Cerebellum (tissue), 4 donors: ENCODE measurements at places on chromosomes 6 and 20.
A peak's percentile ranks its signal among the peaks of the same experiment; 100 is the strongest.

GRCh38 chr6:111791415-111791814 lies 81.8 kb downstream of the FYN start:
- DNase-seq = no peak

- DNase-seq = no peak
Observed at GRCh38 chr6:144190593-144190992, 40.3 kb downstream of the STX11 start.

GRCh38 chr20:53617791-53618489 lies 24.3 kb upstream of the ZNF217 start:
- DNase-seq = no peak

DNA sequence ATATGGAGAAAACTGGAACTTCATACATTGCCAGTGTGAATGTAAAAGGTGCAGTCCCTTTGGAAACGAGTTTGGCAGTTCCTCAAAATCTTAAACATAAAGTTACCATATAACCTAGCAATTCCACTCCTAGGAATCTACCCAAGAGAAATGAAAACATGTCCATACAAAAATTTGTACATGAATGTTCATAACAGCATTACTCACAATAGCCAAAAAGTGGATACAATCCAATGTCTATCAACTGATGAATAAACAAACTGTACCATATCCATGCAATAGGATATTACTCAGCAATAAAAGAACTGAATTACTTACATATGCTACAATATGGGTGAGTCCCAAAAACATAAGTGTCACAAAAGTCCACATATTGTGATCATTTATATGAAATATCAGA lies 48.7 kb upstream of the ERVFRD-1 start:
- DNase-seq = no peak

- no peak for DNase-seq
Observed at GRCh38 chr6:134372603-134373281, 54.8 kb upstream of the SGK1 start.

DNA sequence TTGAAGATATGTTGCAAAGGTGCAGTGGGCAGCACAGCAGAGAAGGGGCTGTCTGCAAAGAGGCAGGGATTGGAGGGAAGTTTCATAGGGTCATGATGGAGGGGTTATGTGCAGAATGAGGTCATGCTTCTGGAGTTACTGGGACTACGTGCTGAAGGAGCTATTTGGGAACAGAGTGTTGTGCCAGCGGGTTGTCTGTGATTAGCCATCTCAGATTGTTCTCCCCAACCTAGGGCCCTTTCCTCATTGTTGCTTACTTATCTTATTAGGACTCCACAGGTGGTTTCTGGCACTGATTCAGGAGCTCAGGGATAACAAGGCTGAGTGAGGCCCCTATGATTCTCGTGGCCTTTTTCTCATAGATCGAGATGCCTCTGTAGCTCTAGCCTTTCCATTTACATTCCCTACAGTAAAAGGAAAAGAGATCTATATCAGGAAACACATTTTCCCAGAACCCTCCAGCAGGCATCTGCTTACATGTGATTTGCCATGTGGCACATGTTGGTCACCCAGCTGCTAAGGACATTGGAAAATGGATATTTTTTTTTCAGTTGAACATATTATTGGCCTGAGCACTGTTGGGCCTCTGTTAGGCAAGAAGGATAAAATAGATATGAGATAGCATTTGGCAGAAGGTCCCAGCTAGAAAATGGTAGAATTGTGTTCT lies 429.6 kb upstream of the PLCB4 start:
- DNase-seq = no peak

DNA sequence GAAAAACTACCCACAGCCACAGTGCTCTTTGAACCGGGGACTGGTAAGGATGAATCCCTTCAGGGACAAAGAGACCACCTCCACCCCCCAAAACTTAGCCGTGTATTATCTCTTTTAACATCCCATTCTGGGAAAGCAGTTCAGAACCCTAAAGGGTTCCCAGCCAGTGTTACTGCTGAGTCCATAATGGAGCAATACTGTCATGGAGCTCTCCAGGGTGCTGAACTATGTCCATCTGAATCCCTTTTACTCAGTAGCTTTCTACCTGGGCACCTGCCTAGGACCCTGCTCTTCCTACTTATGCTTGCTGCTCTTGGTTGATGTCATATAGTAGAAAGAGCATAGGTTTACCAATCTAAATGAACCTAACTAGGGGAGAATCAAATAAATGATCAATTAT lies 22.3 kb upstream of the SAYSD1 start:
- DNase-seq = no peak

- DNase-seq = peak; percentile 89
Observed at GRCh38 chr20:49381558-49382493, 100.6 kb downstream of the KCNB1 start.

DNA sequence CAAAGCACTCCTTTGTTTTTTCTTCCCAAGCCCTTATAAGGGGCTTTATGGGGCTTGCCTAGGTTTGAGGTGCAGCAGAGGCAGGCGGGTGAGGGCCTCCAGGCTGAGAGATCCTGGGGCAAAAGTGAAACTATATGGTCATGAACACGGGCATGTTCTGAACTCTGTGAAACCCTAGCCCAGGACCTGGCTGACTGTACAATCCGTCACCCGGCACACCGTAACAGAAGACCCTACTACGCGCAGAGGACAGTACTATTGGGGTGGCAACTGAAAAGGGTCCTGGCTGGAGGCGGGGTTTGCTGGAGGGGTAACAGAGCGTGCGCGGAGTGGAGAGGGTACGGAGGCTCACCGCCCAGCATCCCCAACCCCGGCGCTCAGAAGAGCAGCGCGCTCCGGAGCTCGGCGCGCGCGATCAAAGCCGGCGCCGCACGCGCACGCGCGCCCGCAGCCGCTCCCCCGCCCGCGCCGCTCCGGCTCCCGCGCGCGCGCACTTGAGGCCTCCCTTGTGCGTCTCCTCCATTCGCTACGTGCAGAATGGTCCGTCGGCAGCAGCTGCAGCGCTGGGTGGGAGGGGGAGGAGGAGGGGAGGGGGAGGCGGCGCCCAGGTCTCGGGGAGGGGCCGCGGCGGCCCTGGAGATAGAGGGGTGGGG lies 54.2 kb downstream of the MRPL14 start:
- peak; percentile 92 for DNase-seq

- no peak for DNase-seq
Observed at GRCh38 chr6:156511570-156511969, 265.6 kb upstream of the ARID1B start.

DNA sequence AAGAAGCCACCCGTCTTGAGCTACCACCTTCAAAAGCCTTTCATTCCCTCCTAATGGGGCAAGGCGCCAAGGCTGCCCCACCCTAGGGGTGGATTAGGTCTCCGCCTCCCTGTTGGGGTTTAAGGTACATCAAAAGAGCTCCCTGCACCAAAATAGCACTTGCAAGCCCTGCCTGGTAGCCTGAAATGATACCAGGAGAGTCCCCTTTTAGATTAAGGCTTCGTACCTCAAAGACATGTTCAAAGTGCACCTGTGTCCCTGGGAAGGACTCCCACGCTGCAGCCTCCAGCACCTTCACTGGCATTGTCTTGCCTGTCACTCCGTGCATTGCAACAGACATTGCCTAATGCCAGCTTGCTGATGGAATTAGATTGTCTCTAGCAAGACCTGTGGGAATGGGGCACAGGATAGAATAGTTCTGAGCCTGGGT lies 15.7 kb upstream of the CDKN1A start:
- DNase-seq = no peak
